ENCODE measurements at places on chromosomes 5 and 9.

DNA sequence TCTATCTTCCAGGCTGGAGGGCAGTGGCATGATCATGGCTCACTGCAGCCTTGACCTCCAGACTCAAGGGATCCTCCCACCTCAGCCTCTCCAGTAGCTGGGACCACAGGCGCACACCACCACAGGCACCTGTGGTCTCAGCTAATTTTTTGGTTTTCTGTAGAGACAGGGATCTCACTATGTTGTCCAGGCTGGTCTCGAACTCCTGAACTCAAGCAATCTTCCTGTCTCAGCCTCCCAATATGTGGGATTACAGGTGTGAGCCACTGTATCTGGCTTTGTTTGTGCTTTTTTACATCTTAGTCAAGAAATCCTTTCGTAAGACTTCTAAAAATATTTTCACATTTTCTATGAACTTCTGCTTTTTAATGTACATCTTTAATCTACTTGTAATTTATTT is 116.9 kb downstream of the DENND1A start:
- DNase-seq = no peak

DNA sequence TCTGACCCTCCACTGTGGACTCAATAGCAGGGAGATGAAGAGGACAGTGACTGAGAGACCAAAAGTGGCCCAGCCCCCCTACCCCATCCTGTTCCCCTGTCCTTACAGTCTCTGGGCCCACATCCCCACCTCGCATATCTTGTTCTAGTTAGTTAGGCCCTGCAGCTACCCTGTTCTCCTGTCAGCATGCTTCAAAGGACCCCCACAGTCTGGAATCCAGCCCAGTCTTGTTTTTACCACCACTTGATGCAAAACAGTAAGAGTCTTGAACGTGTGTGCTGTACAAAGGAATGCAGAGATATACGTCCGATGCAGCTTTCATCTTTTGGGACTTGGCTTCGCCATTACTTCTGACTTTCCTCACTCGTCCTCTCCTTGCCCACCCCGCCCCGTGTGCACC is 12.2 kb upstream of the POMT1 start:
- no peak for DNase-seq

GRCh38 chr9:89686126-89686525 is 81.3 kb downstream of the GADD45G start:
- no peak for DNase-seq

GRCh38 chr9:15144622-15145061 is 162.4 kb downstream of the TTC39B start:
- DNase-seq = no peak

GRCh38 chr5:141882594-141883183 is 4.5 kb upstream of the PCDH1 start:
- DNase-seq = no peak

GRCh38 chr5:60469286-60469685 is 230.7 kb downstream of the DEPDC1B start:
- DNase-seq = no peak

- DNase-seq = no peak
These were observed 495.7 kb upstream of the CYLC2 start for GRCh38 chr9:102499468-102499867.

- DNase-seq = no peak
These were observed 64.3 kb downstream of the NSG2 start for GRCh38 chr5:174109698-174110260.

All from CD4-positive, alpha-beta T cell treated with Interleukin-12 subunit alpha and Interleukin-12 subunit beta, for 1 hour (primary cell).